ENCODE measurements at places on chromosomes 6 and 20. TPM values are rescaled to one million over a fixed set of nuclear protein-coding genes. Genes with fewer than 3 reads are reported as not detected.

GRCh38 chr6:150492941-150493340, 106.7 kb upstream of the PLEKHG1 start:
- H3K27me3 ChIP-seq: no peaks in the 10 kb centered on the region
- no peak overlapping the region for H3K4me3 ChIP-seq
- H3K36me3 ChIP-seq: no peaks in the 10 kb centered on the region
- no peak overlapping the region for H3K27ac ChIP-seq

DNA sequence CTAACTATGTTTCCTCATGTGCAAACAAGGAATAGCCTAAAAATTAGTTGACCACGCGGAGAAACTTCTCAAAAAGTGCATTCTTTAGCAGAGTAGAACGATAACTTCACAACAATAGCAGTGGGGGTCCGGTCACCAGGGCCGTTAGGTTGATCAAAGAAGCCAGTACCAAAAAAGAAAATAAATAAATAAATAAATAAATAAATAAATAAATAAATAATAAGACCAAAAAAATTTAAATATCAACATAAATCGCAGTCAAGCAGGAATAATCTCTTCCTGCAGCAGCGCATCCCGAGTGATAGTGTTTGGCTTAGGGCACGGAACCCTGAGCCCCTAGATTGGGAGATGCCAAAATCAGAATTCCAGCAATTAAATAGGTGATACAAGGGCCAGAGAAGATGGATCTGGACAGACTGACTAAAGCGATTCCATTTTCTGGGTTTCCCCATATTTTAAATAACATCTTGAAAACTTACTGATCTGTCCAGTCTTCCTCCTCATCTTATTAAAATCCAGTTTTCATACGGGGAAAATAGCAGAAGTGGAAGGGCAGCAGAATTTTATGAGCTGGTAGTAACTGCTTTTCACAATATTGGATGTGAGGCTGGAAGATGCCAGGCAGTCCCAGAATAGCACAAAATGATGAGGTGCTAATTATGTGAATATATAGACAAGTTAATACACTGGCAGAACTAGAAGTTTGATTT, 4.4 kb upstream of the OLIG3 start:
- peaks cover 5% of the 10 kb centered on the region for H3K36me3 ChIP-seq
- no peak overlapping the region for H3K4me3 ChIP-seq
- DNase-seq: no peak

- no peak for DNase-seq
- no peak overlapping the region for H3K27ac ChIP-seq
- no peak overlapping the region for H3K4me3 ChIP-seq
- H3K27me3 ChIP-seq: peaks cover 14% of the 10 kb centered on the region
These were observed 577.0 kb downstream of the CDH26 start for GRCh38 chr20:60535211-60535610.

VWA7 gene
- total RNA-seq: 1.4 TPM

ADGRF4 gene
- not detected for total RNA-seq

DNA sequence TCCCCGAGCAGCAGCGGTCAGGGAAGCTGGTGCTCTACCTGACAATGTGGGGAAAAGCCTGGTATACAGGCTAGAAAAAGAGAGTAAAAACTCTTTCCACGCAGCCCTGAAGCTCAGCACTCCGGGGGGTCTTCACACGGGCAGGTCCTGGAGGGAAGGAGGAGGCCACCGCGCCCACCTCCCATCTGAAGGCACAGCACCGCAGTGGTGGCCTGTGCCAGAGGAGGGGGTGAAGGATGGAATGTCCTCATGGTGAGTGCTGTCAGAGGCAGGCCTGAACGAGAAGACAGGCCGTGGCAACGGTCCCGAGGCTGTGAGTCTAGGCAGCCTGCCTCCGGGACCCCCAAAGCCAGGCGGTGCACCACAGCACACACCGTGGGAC, 5.8 kb downstream of the SLC2A4RG start:
- no peak for DNase-seq
- no peaks in the 10 kb centered on the region for H3K27me3 ChIP-seq
- H3K27ac ChIP-seq: no peak overlapping the region
- H3K4me1 ChIP-seq: peaks cover 3% of the 10 kb centered on the region

DNA sequence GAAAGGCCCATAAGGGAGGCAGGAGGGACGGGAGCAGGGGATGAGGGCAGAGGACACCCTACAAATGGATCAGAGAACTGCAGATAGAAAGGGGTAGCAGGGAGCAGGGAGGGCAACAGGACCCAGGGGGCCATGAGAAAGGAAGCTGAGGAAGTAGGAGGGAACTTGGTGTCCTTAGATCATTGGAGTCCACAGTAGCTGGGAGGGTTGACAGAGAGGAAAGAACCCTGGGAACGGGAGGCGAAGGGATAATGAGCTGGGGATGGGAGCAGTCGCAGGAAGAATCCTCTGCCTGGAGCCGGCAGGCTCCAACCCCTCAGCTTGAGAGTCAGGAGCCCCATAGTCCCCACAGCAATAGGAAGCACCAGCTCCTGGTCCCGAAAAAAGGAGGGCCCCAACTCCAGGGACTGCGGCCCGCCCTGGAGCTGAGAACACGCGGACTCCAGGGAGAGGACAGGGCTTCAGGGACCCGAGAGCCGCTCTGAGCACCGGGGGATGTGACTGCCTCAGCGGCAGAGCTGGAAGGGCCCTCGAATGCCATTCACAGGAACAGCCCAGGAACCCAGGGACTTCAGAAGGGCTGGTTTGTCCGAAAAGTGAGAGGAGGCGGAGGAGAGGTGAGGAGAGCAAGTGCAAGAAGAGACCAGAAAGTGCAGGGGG, 32.7 kb downstream of the HLA-A start:
- peaks cover 47% of the 10 kb centered on the region for H3K4me1 ChIP-seq
- H3K27ac ChIP-seq: peak overlapping the region; percentile 45
- H3K36me3 ChIP-seq: no peaks in the 10 kb centered on the region
- no peak for DNase-seq
- H3K27me3 ChIP-seq: peaks cover 55% of the 10 kb centered on the region
- peak overlapping the region; percentile 87 for H3K4me3 ChIP-seq

EYS gene
- 0.20 TPM for total RNA-seq

- peaks cover 16% of the 10 kb centered on the region for H3K4me1 ChIP-seq
- H3K27me3 ChIP-seq: no peaks in the 10 kb centered on the region
- H3K36me3 ChIP-seq: peaks cover 21% of the 10 kb centered on the region
- no peak overlapping the region for H3K27ac ChIP-seq
- H3K4me3 ChIP-seq: no peak overlapping the region
These were observed 82.2 kb downstream of the CTNNBL1 start for GRCh38 chr20:37776049-37776448.

Measured in natural killer cell treated with Interleukin-12 subunit alpha and Interleukin-12 subunit beta and Interleukin-15 and Interleukin-18, amount 100 ng/mL, for 72 hours (primary cell).